ENCODE measurements at places on chromosomes 4 and X. TPM values are rescaled to one million over a fixed set of nuclear protein-coding genes. Genes with fewer than 3 reads are reported as not detected.

GRCh38 chrX:12210196-12210815 is 72.0 kb downstream of the FRMPD4 start:
- H3K27me3 ChIP-seq, result no peaks in the 10 kb centered on the region
- H3K36me3 ChIP-seq, result no peaks in the 10 kb centered on the region
- no peak overlapping the region for H3K4me3 ChIP-seq
- no peaks in the 10 kb centered on the region for H3K4me1 ChIP-seq

- no peaks in the 10 kb centered on the region for H3K27me3 ChIP-seq
- H3K27ac ChIP-seq, result no peak overlapping the region
- no peaks in the 10 kb centered on the region for H3K36me3 ChIP-seq
- no peaks in the 10 kb centered on the region for H3K4me1 ChIP-seq
Observed at GRCh38 chrX:44828008-44828605, 15.7 kb upstream of the DUSP21 start.

DNA sequence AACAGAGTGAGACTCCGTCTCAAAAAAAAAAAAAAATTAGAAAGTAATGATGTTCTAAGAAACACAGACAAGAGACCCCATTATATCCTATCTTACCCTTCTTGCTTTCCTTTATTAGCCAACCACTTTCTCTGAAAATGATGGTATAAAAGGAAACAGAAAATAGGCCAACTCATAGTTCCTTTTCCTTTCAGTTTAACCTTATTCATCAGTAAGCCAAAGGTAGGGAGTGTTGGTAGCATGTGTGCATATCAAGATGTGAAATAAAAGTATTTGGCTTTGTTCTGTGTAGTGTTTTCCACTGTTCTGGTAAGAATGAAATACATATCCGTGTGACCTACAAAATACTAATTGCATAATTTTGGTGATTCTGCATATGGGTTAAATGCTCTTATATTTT is 266.6 kb downstream of the ZNF674 start:
- no peaks in the 10 kb centered on the region for H3K36me3 ChIP-seq
- H3K4me3 ChIP-seq, result no peak overlapping the region
- DNase-seq, result no peak
- H3K27me3 ChIP-seq, result no peaks in the 10 kb centered on the region

DNA sequence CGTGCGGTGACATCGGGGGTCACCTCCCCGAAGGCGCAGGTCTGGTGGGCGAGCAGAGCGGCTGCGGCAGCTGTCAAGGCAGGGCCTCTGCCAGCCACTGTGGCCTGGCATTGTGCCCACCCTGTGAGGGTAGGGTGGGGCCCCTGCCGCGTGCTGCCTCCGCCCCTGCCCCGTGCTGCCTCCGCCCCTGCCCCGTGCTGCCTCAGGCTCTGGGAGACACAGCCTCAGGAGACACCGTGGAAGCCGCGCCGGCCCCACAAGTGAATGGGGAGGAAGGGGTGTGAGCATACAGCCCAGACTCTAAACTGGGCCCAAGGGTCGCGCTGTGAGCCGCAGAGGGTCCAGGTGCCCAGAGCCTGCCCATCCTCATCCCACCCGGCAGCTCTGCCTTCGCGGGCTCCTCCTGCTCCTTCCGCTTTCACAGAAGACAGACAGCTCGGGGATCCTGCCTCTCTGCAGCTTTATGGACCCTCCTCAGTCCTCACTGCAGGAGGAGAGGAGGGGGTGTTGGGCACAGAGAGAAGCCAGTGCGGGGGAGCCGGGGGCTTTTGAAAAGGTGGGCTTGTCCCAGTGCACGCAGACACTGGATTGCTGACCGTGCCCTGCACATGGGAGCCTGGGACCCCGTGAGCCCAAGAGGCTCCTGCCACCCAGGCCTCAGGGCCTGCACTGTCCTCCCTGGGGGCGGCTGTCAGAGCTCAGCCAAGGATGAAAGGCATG is 27.4 kb downstream of the PCGF3 start:
- H3K4me3 ChIP-seq, result no peak overlapping the region
- peaks cover 56% of the 10 kb centered on the region for H3K36me3 ChIP-seq
- DNase-seq, result peak; percentile 61
- no peaks in the 10 kb centered on the region for H3K27me3 ChIP-seq
- H3K4me1 ChIP-seq, result no peaks in the 10 kb centered on the region

Gene RNF128
- 18.1 TPM for total RNA-seq

Gene TLR6
- total RNA-seq, result 9.6 TPM

- no peak overlapping the region for H3K4me3 ChIP-seq
- no peak overlapping the region for H3K27ac ChIP-seq
- no peaks in the 10 kb centered on the region for H3K4me1 ChIP-seq
Observed at GRCh38 chrX:120739300-120739699, 109.4 kb upstream of the C1GALT1C1 start.

Gene HERC5
- total RNA-seq, result 18.4 TPM

Gene TBC1D25
- 14.6 TPM for total RNA-seq

Gene TIMM17B
- total RNA-seq, result 32.9 TPM

DNA sequence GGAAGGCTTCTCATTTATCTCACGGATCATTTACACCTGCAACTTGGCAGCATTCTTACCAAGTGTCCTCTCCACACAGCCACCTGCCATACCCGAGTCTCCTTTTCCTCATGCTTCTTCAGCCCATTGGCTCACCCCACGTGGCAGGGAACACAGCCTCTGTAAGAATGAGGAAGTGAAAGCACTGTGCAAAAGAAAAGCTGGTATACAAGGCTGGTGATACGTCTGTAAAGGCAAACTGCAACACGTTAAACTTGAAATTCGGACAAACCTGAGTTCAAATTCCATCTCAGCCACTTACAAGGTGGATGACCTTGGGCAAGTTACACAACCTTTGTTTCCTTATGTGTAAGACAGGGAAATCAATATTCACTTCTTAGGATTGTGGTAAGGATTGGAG is 164.0 kb upstream of the RASGEF1B start:
- peaks cover 15% of the 10 kb centered on the region for H3K4me1 ChIP-seq
- no peak overlapping the region for H3K4me3 ChIP-seq
- no peak overlapping the region for H3K27ac ChIP-seq
- DNase-seq, result peak; percentile 69

Gene MAGEA9
- total RNA-seq, result not detected

GRCh38 chrX:134971926-134972325 is 18.9 kb upstream of the SMIM10 start:
- no peak for DNase-seq
- no peaks in the 10 kb centered on the region for H3K27me3 ChIP-seq
- no peak overlapping the region for H3K27ac ChIP-seq
- H3K4me3 ChIP-seq, result no peak overlapping the region
- H3K36me3 ChIP-seq, result no peaks in the 10 kb centered on the region

Gene MXRA5
- total RNA-seq, result 8.9 TPM

DNA sequence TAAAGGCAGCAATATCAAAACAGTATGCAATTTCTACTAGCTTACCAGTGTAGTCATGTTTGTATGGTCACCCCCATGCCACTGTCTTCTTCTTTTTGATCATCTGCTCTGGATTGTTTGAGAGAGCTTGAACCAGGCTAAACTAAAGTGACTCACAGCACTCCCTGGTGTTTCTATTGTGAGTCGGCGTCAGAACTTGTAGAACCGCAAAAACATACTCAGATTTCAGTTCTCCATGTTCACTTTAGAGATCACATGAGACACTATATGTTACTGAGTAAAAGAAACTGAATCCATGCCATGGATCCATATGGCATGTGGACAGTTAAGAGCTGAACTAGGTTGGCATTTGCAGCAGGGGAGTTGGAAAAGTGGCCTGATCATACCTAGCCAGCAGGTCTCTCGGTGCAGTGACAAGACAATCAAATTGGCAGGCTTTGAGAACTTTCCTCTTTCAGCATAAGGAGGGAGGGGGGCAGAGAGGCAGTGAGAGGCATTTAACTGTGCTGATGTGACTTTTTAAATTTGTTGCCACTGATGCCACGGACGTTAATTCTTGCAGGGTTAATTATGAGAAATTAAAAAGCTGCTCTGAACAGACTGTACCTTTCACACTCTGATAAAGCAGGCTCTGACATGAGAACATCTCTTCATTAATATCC is 88.4 kb downstream of the AFF2 start:
- no peaks in the 10 kb centered on the region for H3K27me3 ChIP-seq
- H3K4me3 ChIP-seq, result no peak overlapping the region
- no peak for DNase-seq
- H3K4me1 ChIP-seq, result no peaks in the 10 kb centered on the region
- H3K27ac ChIP-seq, result no peak overlapping the region

DNA sequence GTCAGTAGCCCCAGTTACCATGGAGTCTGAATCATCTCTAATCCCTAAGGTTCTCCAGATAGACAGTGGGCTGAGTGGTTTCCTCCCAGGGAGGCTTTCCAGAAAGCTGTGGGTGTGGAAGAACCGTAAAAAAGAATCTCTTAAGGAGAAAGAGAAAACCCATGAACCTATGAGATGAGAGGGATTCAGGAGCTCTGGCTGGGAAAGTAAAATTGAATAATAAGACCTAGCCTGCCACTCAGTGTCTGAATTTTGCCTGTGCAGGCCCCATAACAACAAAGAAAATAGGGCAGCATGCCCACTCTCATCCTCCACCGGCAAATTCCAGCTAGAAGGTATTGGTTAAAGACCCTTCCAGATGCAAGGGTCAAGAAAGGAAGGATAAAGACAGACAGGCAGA is 16.9 kb downstream of the AWAT2 start:
- no peaks in the 10 kb centered on the region for H3K36me3 ChIP-seq
- no peaks in the 10 kb centered on the region for H3K4me1 ChIP-seq
- no peaks in the 10 kb centered on the region for H3K27me3 ChIP-seq
- H3K27ac ChIP-seq, result no peak overlapping the region

GRCh38 chrX:153638436-153639176 is 8.4 kb upstream of the DUSP9 start:
- no peak overlapping the region for H3K27ac ChIP-seq
- no peak overlapping the region for H3K4me3 ChIP-seq
- H3K27me3 ChIP-seq, result peaks cover 14% of the 10 kb centered on the region
- no peaks in the 10 kb centered on the region for H3K36me3 ChIP-seq

DNA sequence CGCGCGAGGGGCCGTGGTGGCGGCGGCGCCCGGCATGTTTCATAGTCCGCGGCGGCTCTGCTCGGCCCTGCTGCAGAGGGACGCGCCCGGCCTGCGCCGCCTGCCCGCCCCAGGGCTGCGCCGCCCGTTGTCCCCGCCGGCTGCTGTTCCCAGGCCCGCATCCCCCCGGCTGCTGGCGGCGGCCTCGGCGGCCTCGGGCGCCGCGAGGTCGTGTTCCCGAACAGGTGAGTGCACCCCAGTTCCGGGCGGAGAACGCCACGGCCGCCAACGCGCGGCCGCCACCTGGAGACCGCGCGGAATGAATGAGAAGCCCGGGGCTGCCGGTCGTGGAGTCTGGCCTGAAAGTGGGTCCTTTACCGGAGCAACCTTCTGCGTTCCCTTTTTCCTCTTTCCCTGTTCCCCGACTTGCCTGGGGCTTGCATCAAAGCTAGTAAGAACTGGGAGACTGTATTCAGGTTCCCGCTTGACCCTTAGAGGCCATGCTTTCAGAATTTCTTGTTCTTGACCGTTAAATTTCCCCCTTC is 429 bp downstream of the NOCT start:
- peaks cover 17% of the 10 kb centered on the region for H3K4me1 ChIP-seq
- peak; percentile 83 for DNase-seq
- no peaks in the 10 kb centered on the region for H3K36me3 ChIP-seq

DNA sequence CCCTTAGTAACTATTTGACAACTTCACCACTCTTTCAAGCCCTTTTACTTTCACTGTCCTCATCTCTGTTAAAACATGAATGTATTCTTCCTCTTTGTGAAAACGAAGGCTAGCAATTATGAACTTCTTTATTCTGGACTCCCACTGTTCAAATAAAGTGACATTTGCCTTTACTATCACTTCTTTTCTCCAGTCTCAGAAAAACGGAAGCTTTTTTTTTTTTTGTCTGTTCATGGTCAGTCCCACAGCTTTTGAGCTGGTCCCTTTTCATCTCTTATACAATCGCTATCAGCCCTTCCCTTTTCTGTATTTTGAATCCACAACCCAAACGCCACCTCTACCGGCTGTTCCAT is 327.7 kb downstream of the DKK2 start:
- H3K27me3 ChIP-seq, result no peaks in the 10 kb centered on the region
- DNase-seq, result no peak
- no peaks in the 10 kb centered on the region for H3K36me3 ChIP-seq
- peak overlapping the region; percentile 36 for H3K27ac ChIP-seq
- H3K4me1 ChIP-seq, result no peaks in the 10 kb centered on the region

GRCh38 chr4:156378033-156378665 is 424.5 kb upstream of the CTSO start:
- no peaks in the 10 kb centered on the region for H3K4me1 ChIP-seq
- no peak for DNase-seq
- no peak overlapping the region for H3K4me3 ChIP-seq
- H3K36me3 ChIP-seq, result no peaks in the 10 kb centered on the region

DNA sequence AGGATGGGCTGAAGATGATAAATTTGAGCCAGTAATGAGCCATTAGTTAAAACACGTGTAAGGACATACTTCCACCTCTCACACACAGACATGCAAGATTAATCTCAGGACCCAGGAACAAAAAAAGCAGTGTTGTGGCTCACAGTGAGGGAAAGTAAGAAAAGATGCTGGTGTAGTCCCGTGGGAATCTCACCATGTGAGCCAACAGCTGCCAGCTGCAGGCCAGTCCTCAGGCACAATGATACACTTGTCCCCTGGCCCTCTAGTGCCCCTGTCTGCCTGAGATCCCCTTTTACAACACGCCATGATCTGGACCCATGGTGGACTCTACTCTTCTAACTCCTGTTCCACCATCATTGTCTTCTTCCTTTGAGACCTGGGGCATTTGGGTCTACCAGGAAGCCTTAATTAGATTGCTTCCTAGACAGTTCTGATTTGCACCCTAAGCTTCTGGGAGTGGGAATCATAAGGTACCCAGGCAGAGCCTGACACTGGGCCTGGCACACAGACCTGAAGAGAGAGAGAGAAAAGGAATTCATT is 194.7 kb downstream of the STIM2 start:
- no peak for DNase-seq
- H3K27ac ChIP-seq, result no peak overlapping the region
- H3K36me3 ChIP-seq, result no peaks in the 10 kb centered on the region
- no peak overlapping the region for H3K4me3 ChIP-seq

Gene CSAG1
- not detected for total RNA-seq

Gene STK32B
- 2.8 TPM for total RNA-seq

- H3K27ac ChIP-seq, result no peak overlapping the region
- H3K27me3 ChIP-seq, result no peaks in the 10 kb centered on the region
- no peak for DNase-seq
- no peaks in the 10 kb centered on the region for H3K36me3 ChIP-seq
Observed at GRCh38 chr4:165199286-165199685, 8.1 kb upstream of the KLHL2 start.

GRCh38 chrX:19040373-19040772 is 56.5 kb upstream of the PHKA2 start:
- H3K27me3 ChIP-seq, result no peaks in the 10 kb centered on the region
- no peak for DNase-seq
- H3K4me1 ChIP-seq, result no peaks in the 10 kb centered on the region
- H3K4me3 ChIP-seq, result no peak overlapping the region
- no peak overlapping the region for H3K27ac ChIP-seq
- H3K36me3 ChIP-seq, result no peaks in the 10 kb centered on the region

GRCh38 chr4:110059556-110060191 is 138.7 kb downstream of the ELOVL6 start:
- peak overlapping the region; percentile 13 for H3K27ac ChIP-seq
- no peaks in the 10 kb centered on the region for H3K4me1 ChIP-seq
- H3K36me3 ChIP-seq, result no peaks in the 10 kb centered on the region
- DNase-seq, result no peak
- no peaks in the 10 kb centered on the region for H3K27me3 ChIP-seq
- H3K4me3 ChIP-seq, result no peak overlapping the region

GRCh38 chr4:6268650-6269615 is 717 bp upstream of the WFS1 start:
- no peak for DNase-seq
- no peaks in the 10 kb centered on the region for H3K27me3 ChIP-seq
- H3K4me3 ChIP-seq, result peak overlapping the region; percentile 86
- peaks cover 35% of the 10 kb centered on the region for H3K4me1 ChIP-seq
- H3K36me3 ChIP-seq, result no peaks in the 10 kb centered on the region
- H3K27ac ChIP-seq, result peak overlapping the region; percentile 33
